ENCODE measurements at places on chromosomes 7 and 10.

GRCh38 chr10:128035557-128035973 lies 90.7 kb downstream of the MKI67 start:
- DNase-seq: no peak

- no peak for DNase-seq
Observed at GRCh38 chr10:50360077-50360850, 108.9 kb upstream of the ASAH2 start.

DNA sequence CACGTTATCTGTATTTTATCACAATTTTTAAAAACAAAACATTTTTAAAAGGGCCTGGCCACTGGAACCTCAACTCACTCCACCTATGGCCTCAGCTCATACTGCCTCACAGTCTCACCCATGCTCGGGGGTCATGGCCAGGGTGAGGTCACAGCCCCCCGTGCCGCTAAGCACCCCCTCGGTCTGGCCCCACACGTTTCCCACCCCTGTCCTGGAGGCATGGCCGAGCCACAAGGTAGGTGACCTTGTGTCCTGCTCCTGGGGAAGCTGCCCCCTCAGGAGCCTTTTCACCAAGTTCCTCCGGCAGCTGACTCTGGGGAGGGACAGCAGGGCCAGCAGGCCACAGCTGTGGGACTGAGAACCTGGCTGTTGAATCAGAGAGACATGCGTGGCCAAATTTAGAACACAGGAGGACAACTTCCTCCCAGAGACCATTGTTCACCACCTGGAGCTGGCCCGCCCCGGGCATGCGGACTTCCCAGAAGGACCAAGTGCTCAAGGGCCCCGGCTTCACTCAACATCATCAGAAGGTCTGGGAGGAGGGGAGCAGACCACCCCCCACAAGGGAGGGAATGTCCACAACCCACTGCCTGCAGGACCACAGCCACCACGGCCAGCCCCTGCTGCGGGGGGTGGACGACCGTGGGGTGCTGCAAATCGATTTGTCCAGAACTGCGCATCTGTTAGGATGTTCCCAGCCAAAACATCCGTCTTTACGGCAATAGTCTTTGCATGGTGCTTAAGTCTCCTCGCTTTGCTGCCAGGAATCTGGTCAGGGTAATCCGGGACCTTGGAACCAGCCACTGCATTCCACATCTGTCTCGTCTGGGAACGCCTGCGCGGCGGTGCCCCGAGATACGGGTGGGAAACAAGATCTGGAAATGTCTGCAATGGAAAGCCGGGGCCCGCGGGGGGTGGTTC lies 48.6 kb upstream of the PDGFA start:
- DNase-seq: no peak

DNA sequence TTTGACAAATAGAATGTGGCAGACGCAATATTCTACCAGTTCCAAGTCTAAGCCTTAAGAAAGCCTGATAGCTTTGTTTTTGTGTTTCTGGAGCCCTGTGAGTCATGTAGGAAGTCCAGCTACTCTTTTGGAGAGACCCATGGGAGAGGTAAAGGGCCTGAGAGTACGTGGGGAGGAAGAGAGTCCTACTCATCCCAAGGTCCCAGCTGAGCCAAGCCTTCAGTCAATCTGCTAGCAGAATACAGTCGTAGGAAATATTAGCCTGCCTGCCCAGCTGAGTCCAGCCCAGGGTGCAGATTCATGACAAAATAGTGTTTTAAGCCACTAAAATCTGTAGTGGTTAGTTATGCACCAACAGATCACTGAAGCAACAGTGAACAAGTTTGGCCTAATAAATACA lies 9.0 kb upstream of the GNA12 start:
- DNase-seq: no peak

DNA sequence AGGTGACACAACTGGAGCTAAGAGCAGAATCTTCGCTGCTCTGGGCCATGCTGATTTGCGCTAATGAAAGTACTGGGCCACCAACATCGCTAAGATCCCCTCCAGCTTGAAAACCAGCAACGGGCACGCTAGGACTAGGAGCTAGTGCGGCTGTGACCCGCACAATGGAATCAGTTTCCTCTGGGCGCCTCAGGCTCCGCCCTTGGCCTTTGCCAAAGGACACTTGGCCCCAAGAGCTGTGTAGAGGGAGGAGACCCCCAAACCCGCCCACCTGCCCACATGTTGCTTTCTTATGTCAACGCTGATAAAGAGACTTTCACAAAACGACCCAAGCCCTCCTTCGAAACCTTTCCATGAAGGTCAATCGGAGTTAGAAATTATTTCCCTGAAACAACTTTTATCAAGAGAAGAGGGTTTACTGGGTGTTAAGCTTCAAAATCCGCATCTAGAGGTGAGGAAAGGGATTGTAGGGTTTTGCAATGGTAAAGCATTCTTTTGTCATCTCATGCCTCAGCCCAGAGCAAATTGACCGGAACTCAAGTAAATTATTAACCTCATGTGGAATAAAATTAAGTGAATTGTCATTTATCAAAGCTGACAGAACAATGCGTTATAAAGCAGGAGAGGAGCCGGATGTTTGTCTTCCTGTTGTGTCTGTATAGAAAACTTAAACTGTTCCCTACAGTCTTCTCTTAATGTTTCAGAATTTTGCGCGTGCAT lies 9.4 kb downstream of the ABCB5 start:
- DNase-seq: no peak

GRCh38 chr7:26011039-26011696 lies 140.8 kb upstream of the NFE2L3 start:
- DNase-seq: no peak

GRCh38 chr7:21365866-21366624 lies 61.8 kb upstream of the SP4 start:
- DNase-seq: no peak

GRCh38 chr10:44300666-44301649 lies 83.9 kb downstream of the CXCL12 start:
- DNase-seq: no peak

- no peak for DNase-seq
Observed at GRCh38 chr7:7408001-7408770, 127.5 kb downstream of the COL28A1 start.

- no peak for DNase-seq
Observed at GRCh38 chr10:84075226-84076046, 63.9 kb upstream of the GHITM start.

GRCh38 chr7:144529269-144529926 lies 125.9 kb upstream of the NOBOX start:
- no peak for DNase-seq

GRCh38 chr7:106281127-106281526 lies 3.7 kb downstream of the NAMPT start:
- DNase-seq: no peak

DNA sequence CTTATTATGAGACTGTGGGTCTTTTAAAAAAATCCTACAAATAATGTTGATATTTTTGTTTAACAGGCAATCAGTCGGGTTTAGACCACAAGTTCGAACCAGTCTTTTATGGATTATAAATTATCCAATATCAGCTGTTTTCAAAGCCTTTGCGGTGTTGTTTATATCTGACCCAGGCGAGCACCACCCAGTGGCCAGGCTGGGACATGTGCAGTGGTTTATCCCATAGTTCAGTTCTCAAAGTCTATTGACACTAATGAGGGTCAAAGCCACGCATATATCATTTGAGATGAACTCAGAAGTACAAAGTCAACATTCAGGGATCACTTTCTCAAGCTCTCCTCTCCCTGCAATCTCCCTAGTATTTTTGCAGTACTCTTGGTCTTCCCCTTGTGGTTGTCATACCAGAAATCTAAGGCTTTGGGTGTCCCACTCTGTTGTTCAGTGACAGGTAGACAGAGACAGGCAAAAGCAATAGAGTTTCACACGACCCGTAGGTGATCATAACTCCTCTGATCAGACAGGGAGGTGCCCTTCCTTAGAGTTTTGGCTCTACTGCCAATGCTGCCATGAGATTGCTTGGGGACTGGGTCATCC lies 117.4 kb upstream of the POM121L12 start:
- no peak for DNase-seq

DNA sequence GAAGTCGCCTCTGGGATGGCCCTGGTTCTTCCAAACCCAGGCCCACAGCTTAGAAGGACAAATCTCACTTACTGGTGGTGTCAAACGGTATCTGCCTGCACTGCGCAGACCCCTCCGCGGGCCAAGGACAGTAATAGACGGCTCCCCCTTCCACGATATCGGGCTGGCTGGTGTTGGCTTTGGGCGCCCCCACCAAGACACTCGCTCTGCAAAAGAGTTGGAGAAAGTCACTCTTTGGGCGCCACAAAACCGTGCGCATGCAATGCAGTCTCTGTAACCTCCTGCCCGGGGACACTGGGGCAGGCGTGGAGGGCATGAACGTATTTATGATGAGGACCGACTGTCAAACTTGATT lies 1.1 kb downstream of the ITGA8 start:
- DNase-seq: no peak

- no peak for DNase-seq
Observed at GRCh38 chr7:138749960-138750359, 47.8 kb upstream of the TMEM213 start.

GRCh38 chr7:34762764-34763163 lies 104.7 kb downstream of the NPSR1 start:
- DNase-seq: no peak

DNA sequence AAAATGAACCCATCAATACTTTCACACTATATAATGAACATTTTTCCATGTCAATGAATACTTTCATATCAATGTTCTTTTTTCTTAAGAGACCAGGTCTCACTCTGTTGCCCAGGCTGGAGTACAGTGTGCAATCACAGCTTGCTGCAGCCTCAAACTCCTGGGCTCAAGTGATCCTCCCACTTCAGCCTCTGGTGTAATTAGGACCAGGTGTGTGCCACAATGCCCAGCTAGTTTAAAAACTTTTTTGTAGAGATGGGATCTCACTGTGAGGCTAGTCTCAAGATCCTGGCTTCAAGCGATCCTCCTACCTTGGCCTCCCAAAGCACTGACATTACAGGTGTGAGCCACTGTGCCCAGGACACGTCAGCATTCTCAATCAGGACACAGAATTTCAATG lies 85.2 kb downstream of the SH3PXD2A start:
- no peak for DNase-seq

- DNase-seq: no peak
Observed at GRCh38 chr10:130982802-130983201, 328.7 kb downstream of the TCERG1L start.

DNA sequence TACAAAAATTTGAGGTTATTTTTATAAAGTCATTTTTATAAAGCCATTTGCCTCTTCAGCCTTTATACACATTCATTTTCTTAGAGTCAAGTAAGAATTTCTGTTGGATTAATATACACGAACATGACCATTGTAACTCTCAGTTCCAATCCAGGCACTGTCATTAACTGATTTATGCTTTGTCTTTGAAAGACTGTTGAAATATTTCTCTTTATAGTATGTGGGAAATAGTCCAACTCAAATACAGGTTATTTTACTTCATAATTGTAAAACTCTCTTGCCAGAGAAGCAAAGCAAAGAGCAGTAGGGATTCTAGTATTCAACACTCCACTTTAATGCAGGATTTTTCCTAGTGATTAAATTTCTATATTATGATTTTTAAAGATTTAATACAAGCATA lies 36.5 kb upstream of the PAPSS2 start:
- no peak for DNase-seq

DNA sequence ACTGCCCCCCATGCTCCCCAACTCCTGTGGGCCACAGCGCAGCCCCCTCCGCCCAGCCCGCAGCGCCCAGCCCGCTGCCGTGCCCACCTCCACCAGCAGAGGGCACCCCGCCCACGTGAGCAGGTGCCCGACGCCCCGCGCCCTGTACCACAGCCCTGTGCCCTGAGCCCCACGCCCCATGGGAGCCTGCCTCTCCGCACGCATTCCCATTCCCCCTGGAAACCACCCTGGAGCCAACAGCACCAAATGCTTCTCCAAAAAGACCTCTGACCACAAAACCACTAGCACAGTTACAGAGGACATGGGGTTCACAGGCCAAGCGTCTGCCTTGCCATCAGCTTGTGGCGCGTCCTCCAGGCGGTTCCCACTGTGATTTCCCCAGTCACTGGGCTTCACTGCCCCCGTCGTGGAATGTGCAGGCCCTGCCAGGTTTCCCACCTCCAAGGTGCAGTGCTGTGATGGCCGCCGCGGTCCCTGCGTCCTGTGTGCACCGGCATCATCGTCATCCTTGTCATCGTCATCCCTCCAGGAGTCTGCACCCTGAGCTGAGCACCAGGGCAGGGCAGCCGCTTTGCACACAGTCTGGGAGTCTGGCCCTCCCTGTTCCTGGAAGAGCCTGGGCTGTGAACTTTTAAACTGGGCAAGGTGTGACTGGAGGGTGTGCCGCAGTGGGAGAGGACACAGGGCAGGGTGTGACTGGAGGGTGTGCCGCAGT lies 61.7 kb downstream of the PWWP2B start:
- DNase-seq: no peak

DNA sequence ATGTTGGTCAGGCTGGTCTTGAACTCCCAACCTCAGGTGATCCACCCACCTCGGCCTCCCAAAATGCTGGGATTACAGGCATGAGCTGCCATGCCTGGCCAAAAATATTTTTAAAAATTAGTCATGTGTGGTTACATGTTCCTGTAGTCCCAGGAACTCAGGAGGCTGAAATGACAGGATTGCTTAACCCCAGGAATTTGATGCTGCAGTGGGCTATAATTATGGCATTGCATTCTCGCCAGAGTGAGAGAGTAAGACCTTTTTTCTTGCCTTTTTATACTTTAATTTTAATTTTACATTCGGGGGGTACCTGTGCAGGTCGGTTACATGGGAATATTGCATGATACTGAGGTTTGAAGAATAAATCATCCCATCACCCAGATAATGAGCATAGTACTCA lies 86.6 kb upstream of the ZNF92 start:
- no peak for DNase-seq

DNA sequence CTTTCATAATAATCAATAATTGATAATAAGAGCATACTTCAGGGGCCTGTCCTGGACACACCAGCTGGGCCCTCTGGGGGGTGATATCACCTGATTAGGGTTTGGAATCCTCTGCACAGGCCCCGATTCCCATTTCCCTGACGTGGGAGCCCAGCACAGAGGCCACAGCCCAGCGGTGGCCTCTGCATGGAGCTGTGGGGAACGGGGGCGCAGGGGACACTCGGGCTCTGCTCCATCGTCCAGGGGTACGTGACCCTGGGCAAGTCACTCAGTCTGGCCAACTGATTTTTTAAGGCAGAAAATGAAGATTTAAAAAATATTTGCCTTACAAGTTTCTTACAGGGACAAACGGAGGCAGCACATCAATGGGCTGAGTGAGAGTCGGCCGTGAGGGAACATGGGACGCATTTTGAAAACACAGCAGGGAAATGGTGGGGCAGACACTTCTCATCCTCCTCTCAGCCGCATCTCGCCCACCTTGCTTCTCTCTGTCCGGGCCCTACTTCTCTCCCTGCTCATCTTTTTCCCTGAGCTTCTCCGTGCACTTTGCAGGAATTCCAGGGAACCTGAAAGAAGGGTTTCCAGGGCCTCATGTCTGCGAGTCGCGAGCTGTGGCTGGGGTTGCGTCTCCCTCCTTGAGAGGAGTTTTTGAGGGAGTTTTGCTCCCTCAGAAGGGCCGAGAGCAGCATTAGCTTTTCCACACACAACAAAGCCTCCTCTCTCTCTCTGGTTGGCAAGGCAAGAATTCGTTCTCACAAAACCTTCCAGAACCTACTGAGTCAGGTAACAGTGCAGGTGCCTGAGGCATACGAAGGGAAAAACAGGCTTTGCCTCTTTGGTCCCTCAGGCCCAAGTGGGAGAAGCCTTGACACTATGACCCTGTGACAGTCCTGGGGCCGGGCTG lies 312.0 kb downstream of the WDR37 start:
- no peak for DNase-seq
